ENCODE measurements at places on chromosomes 6 and 20.

GRCh38 chr6:14384175-14384949 lies 266.8 kb downstream of the CD83 start:
- no peak for DNase-seq

DNA sequence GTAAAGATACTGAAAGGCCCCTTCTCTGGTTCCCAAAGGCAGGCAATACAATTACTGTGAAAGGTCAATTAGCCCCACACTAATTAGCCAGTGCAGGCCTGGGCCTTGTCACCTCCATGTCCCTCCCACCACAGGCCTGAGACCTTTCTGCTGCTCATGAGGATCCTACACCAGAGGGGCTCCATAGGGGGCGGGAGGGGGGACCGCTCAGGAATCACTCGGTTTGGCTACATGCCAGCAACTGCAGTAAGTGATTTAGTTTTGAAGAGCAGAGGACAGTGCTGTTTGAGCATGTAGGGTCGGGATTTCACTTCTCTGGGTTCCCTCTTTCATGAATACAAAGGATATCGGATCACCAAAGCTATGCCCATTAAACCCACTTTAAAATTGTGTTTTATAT lies 455.6 kb downstream of the PRKN start:
- no peak for DNase-seq

DNA sequence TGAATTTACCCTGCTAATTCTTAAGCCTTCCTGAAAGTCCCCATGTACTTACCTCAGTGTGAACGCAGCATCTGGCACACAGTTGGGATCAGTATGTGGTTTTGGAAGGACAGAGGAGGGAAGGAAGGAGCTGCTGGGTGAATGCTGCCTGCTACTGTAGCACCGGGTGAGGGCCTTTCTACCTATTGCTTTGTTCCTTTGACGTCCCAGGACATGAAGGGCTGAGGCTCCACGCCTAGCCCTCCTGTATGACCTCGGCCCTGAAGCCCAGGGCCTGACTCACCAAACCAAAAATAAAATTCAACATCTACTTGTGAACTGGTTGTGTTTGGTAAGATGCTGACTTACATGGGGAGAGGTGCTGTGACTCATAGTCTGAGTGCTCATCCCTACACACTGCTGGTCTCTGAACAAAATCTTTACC lies 51.1 kb downstream of the ARID1B start:
- DNase-seq = no peak

- DNase-seq = no peak
Observed at GRCh38 chr20:57207251-57207650, 59.2 kb downstream of the BMP7 start.

DNA sequence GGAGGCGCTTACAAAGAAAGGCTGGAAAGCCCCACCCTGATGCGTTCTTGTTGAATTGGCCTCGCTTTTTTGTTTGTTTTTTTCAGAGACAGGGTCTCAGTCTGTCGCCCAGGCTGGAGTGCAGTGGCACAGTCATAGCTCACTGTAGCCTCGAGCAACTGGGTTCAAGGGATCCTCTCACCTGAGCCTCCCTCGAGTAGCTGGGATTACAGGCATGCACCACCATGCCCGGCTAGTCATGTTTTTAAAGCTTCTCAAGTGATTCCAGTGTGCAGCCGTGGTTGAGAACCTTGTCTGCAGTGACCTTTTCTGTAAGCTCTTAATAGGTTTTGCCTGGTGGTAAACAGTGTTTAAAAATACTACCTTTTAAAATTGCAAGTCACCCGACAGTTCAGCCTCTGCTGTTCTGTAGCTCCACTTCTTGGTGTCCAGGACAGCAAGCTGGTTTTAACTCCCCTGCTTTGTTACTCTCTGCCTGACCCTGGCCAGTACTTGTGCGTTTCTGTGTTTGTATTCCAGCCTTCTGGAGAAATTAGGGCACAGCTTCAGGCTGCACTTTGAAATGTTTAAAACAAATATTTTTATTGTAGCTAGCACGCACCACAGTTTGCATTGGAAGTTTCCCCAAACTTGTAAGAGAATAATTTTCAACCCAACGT lies 54.4 kb downstream of the KDM1B start:
- DNase-seq = no peak

GRCh38 chr20:49207076-49207475 lies 12.1 kb upstream of the DDX27 start:
- DNase-seq = no peak

- DNase-seq = no peak
Observed at GRCh38 chr6:134175532-134176263, 123.3 kb upstream of the SLC2A12 start.

- no peak for DNase-seq
Observed at GRCh38 chr20:56268536-56268935, 20.0 kb downstream of the MC3R start.

GRCh38 chr6:170221052-170221752 lies 69.7 kb downstream of the DLL1 start:
- DNase-seq = no peak

- no peak for DNase-seq
Observed at GRCh38 chr6:162728706-162729105, 932 bp downstream of the PACRG start.

GRCh38 chr6:126033696-126034095 lies 47.4 kb downstream of the TRMT11 start:
- DNase-seq = no peak

DNA sequence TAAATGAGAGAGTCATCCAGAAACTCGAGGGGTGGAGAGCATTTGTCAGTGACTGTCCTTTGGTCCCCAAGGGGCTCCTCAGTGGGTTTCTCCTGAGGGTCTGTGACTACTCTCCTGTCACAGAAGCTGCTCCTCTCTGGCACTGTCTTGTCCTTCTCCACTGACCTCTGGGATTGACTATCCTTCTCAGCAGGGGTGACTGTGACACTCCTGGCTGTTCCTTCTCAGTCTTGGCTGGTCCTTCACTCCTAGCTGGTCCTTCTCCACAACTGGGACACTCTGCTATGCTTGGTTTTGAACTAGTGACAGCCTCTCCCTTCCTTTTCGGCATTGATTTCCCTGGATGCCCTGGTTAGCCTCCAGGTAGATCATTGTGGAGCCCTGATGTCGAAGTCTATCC lies 33.5 kb downstream of the DYNLT1 start:
- DNase-seq = no peak

DNA sequence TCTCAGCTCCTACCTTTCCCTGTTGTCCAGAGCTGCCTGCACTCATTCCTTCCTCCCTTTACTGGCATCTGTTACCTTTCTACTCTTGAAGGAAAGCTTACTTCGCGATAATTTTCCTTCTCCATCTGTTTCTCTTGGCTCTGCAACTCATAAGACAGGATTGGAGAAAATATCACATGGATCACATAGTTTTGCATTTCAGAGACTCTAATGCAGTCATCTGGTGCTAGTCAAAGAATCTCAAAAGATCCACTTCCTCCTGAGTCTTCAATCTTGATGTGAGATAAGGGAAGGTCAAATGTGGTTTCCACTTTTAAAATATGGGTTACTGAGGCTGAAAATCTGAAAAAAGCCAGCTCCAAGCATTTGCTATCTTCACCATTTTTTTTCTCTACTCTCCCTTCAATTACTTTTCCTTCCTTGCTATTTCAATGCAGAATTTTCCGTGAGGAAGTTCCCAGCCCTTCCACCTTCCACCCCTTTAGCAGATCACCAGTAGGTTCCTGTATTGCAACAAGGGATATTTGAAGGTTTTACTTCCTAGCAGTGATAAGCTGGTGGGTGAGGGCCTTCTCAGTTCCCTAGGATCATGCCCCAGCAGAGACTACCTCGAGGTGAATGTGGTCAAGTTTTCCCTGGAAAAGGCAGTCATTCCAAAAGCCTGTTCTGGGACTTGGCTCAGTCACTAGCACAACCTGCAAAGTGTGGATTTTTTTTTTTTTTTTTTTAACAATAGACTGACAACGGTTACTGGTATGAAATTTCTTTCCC lies 62.8 kb upstream of the LRRC1 start:
- no peak for DNase-seq

DNA sequence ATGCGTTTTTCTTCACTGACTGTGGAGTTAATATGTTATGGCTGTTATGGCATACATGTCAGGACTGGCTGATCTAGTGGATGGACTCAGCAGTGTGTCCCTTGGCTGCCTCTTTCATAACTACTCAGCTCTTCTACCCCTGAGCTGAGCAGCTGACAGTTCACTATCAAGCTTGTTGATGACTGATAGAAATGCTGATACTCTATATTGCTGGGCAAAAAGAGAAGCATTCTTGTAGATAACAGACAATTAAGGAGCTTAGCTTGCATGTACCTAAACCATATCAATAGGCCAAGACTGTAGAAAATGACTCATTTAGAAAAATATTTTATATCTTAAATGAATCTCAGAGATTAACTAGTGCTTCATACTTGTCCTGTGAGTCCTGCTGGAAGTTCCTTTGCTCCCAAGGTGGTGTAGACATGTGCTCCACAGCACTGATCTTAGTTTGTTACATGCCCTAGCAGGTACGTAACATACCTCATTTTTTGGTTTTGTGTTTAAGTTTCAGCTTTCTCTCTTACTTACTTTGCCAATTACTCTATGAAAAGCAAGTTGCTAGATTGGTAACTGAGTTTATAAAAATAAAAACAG lies 236.9 kb downstream of the GMDS start:
- DNase-seq = no peak

- no peak for DNase-seq
Observed at GRCh38 chr20:19992996-19993908, 23.9 kb upstream of the NAA20 start.

DNA sequence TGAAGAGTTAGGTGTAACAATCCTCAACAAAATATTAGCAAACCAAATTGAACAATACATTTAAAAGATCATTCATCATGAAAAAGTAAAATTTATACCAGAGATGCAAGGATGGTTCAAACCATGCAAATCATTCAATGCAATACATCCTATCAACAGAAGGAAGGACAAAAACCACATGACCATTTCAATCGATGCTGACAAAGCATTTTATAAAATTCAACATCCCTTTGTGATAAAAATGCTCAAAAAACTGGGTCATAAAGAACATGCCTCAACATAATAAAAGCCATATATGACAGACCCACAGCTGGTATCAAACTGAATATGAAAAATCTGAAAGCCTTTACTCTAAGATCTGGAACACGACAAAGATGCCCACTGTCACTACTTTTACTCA lies 490.3 kb upstream of the IRAK1BP1 start:
- no peak for DNase-seq

DNA sequence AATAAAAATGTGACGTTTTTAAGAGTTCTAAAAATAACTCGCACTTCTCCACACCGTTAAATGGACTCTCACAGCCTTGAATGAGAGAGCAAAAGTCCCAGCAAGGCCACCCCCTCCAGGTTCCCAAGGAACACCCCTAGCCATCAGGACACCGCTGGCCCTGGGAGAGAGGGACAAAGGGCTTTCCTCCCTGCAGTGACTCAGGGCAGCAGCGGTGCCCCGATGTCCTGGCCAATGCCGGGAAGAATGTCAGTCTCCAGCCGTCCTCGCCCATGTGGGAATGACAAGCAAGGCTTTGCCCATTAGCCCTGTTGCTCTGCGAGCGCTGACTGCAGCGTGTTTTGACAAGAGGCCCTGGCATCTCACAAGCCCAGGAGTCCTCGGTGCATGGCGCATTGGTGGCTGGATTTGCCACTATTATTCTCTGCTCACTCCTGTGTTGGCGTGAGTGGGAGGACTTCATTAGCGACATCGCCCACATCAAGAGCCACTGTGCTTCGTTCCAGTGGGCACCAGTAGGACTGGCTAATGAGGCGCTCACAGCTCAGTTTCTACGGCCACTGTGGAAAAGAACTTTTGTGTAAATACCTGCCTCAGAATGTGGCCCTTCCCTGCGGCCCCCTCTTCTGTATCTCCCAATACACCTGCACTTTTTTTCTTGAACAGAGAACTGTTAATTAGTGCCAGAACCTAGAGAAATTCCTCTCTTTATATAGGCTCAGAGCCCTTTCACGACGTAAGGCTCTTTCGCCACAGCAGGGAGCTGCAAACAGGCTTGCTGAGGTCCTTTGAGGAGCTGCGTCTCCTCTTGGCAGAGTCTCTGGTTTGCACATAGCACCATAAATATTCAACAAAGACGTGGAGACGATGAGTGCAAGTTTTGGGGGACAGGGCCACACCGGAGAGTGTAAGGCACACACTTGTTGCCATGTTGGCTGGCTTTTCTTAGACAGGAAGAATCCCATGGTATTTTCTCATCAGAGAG lies 336.6 kb downstream of the TAF4 start:
- no peak for DNase-seq

DNA sequence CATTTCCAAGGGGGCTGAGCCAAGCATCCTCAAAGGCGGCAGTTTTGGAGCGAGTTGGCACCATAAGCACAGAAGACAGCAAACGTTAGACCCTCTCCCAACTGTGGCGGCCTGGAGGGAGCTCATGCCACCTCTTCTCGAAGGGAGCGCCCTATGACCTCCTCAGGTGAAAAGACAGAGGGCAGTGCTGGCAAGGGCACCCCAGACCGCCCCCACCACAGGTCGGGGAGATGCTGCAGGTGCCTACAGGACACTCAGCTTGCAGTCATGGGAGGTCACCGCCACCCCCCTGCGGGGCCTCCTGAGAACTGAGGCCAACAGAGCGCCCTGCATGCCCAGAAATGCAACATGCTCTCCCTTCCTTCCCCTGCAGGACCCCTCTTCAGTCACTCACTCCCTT lies 45.1 kb upstream of the BHLHE23 start:
- no peak for DNase-seq

GRCh38 chr6:113161018-113161315 lies 696.2 kb upstream of the MARCKS start:
- DNase-seq = no peak

DNA sequence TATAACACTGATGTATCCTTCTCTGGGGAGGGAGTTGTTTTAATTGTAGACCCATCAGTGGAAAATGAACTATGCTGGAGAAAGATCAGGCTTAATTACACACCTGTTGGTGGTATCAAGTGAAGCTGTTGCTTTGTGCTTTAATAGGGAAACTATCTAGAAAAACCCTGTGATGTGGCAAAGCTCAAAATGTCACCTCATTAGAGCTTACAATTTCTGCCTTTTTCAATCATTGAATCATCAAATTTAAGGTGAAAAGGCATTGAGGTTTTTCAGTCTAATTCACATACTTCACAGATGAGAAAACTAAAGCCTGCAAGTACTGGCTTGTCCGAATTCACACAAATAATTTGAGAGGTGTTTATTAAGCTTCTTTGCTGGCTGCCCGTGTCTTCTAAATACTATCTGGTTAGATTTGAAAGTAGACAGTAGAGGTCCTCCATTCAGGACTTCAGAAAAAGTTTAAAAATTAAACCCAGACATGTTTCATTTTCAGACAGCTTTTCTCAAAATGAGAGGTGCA lies 143.3 kb upstream of the MAP3K7 start:
- DNase-seq = no peak

DNA sequence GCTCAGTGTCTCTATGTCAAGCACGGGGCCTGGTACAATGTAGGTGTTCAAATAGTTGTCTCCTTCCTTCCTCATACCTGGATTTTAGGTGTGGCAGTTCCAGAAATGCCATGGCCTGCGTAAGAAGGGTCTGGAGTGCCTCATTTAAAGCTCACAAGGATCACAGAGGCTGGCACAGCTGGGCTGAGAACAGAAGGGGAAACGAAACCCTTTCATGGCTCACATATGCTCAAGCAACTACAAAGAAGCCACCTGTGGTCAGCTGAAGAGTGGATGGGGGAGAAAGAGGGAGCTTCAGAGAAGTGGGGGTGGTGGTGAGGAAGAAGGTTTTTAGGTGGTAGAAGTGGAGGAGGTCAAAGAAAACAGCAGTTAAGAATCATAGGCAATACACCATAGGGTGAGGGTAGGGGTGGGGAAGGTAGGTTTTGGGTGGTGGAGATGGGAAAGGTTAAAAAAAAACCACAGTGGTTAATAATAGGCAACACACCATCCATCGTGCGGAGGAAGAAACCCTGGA lies 17.0 kb upstream of the TOP1 start:
- DNase-seq = no peak
